NCI-H526 (cell line): ENCODE measurements at places on chromosomes 6 and 20.

DNA sequence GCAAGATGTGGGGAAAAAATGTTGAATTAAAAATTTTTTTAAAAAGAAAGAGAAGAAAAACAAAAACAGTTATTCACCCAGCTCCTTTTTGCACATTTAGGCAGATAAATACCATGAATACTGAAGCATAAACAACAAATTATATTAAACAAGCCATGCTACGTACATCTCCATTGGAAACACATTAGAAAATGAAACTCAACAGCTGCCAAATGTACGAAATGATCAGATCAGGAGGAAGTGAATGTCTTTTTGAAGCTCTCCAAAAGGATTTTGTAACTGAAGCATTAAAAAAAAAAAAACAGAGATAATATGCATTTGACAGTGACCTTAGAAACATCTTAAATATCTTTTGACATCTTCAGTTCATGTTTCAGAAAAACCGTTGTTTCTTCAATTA is 56.7 kb downstream of the CD83 start:
- DNase-seq = no peak

DNA sequence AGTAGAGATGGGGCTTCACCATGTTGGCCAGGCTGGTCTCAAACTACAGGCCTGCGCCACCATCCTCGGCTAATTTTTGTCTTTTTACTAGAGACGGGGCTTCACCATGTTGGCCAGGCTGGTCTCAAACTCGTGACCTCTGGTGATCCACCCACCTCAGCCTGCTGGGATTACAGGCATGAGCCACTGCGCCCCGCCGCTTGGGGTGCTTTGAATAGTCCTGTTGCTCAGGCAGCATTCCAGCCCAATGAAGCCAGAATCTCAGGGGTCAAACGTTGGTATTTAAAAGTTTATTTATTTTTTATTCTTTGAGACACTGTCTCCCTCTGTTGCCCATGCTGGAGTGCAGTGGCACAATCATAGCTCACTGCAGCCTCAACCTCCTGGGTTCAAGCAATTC is 11.3 kb downstream of the MOCS3 start:
- no peak for DNase-seq

DNA sequence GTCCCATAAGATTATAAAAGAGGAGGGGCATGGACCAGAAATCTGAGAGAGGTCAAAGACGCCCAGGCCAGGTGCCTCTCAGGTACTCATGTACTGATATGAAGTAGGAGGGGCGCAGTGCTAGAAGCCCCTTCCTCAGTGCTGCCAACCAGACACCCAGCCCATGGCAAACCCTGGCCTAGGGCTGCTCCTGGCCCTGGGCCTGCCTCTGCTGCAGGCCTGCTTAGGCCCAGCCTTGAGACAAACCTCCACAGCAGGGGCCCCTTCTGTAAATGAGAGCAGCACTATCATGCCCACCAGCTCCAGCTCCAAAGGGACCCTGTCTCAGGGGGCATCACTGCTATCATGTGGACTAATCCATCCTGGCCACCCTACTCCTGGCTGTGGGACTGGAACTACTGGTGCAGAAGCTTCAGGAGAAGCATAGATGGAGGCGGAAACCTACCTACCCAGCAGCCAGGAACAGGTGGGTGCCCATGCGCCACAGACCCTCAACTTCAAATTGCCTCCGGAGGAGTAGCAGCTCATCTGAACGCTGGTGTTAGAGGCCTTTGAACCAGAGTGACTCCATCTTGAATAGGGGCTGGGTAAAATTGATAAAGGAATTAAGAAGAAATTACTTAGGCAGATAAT is 72.4 kb upstream of the LGSN start:
- no peak for DNase-seq

GRCh38 chr20:11231742-11232648 is 558.2 kb upstream of the JAG1 start:
- no peak for DNase-seq

DNA sequence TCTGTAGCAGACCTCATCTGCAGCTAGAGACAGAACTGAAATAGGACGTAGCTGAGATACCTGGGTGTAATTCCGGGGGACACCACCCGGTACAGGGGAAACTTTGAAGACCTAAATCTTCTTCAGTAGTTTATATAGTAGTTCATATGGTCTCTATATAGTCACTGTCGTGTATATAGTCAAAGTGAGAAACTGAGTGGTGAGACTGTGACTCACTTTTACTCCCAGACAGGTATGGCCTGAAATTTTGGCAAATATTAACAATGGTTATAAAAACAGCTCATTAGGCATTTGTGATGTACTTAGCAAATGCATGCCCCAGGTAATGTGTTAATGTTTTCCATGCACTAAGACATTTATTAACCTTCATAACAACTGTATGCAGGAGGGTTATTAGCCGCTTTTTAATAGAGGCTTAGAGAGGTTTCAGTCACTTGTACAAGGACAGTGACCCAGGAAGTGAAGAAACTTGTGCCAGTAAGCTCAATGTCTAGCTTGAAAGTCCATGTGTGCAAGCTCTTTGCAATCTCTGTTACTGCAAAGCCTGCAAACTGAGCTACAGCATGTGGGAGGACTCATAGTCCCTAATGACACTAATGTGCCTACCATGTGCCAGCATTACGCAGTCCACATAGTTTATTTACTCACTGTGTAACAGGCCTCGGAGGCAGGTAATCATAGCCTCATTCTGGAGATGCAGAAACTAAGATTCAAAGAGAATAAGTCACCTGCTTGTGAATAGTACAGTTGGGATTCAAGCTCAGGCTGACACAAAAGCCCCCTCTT is 165.4 kb upstream of the CHD6 start:
- no peak for DNase-seq

DNA sequence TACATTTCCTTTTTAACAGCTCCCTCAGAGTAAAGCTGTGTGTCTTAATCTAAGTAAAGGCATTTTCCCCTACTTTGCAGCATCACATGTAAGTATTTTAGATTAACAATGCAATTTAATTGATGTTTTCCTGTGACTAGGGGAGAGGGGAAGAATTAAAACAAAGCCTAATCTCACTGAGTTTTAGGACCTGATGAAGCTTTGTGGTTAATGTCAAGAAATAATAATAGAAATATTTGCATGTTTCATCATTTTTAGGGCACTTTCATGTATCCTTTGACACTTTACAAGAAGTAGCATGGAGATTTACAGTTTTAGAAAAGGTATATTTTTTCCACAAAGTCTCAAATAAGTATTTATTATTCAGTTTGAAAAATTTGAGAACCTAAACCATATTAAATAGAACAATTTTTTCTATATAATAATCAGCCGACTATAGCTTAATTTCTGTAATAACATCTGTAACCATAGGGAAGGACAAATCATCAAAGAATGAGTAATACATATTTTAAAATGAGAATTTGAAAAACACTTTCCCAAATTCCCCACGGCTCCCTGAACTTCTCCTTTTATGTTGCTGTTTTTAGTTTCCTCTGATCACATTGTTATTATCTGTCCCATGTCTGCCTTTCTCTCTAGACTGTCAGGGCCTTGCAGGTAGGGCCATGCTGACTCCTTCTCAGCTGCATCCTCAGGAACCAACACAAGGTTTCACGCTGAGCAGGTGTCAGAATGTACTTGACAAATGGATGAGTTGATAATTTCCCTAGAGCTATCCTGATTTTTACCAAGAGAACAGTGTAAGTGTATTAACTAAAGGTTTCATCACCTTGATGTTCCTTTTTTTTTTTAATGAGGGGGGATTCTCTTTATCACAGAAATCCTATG is 338.1 kb downstream of the SYNE1 start:
- DNase-seq = no peak
